Adrenal gland (tissue), 19 donors: ENCODE measurements at places on chromosomes 13 and 19. TPM values are rescaled to one million over a fixed set of nuclear protein-coding genes. Genes with fewer than 3 reads are reported as not detected.

The S1PR5 gene
- 0.37 TPM for polyA plus RNA-seq

The NLRP5 gene
- polyA plus RNA-seq = not detected

GRCh38 chr13:36130193-36130551 is 1.0 kb downstream of the DCLK1 start:
- DNase-seq = no peak

GRCh38 chr19:15037586-15037985 is 11.7 kb upstream of the CASP14 start:
- DNase-seq = no peak

GRCh38 chr19:11295665-11296245 is at the start of gene TSPAN16:
TSPAN16 (plus strand) TSS chr19:11296160; CDS start chr19:11296298, 138 bp downstream.
- DNase-seq = no peak
